CD4-positive, alpha-beta T cell treated with Interleukin-4 for 1 hour (primary cell): ENCODE measurements at places on chromosomes 11 and 22.

DNA sequence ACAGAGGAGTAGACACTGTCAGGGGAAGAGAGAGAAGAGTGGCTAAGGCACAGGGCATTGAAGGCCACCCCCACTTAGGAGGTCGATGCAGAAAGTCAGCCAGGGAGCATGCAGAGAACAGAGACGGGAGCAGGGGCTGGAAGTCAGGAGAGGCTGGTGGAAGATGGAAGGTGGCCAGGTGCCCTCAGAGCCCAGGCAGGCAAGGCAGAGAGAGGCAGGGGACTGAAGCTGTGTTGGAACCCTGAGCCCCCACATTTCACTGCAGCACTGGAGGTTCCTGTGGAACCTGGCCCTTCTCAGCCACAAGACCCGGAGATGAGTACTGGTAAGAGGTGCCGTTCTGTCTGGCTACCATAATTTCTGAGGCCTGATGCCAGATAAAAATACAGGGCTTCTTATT is 238.3 kb upstream of the NCAM1 start:
- DNase-seq = no peak

- no peak for DNase-seq
Measured at GRCh38 chr11:98107736-98108135, 913.0 kb upstream of the CNTN5 start.

- no peak for DNase-seq
Measured at GRCh38 chr11:15379483-15379882, 264.8 kb downstream of the INSC start.

DNA sequence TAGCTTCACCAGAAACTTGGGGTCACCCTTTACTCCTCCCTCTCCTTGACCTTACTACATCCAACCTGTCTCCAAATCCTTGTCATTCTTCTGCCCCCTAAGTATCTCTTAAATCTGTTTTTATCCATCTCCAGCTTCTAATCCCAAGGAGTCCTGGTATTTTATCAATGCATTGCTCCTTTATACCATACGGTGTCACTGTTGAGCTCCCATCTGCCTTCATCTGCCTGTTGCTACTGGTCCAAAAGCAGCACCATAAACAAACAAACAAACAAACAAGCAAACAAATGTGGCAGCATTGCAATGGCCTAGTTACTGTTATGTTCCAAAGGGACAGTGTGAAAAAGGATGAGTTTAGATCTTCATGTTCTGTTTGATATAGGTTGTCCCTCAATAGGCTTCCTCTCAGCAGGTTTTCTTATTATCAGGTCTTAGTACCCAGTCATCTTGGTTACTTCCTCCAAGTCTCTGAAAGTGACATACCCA is 34.2 kb downstream of the DNHD1 start:
- DNase-seq = peak; percentile 61

- no peak for DNase-seq
Measured at GRCh38 chr11:8360086-8360828, 96.6 kb upstream of the LMO1 start.

DNA sequence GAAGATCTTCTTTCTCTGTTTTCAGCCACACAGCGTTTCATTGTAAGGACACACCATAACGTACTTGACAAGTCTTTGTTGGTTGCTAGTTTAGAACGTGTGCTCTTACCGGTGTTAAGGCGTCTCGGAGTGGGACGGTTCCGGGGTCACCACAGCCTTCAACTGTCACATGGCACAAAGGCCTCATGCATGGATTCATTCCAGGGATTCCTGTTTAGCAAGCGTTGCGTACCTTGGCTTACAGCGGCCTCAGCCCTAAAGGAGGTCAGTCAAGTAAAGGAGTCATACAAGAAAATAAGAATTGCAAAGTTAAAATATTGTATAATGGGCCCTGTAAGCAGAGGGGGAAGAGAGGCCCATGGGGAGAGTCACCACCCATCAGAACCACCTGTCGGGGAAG is 2.2 kb upstream of the SCGB1A1 start:
- DNase-seq = no peak

GRCh38 chr11:101686514-101686913 is 102.7 kb upstream of the TRPC6 start:
- no peak for DNase-seq

DNA sequence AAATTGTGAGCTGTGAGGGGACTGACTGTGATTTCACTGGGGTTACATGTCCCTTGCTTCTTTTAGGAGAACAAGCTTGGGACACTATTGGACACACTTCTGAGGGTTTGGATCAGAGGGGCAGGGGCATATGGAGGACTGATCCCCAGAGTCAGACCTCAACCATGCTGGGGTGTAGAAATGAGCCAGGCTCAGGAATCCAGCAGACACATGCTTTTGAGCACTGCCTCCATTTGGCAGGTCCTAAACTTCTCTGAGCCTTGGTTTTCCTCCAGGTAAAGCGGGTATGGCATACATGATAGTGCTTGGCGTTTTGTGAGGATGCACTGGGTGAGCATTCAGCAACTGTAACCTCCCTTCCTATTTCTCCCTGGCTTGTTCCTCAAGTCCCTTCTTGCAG is 74.7 kb downstream of the ADAMTS15 start:
- DNase-seq = no peak

DNA sequence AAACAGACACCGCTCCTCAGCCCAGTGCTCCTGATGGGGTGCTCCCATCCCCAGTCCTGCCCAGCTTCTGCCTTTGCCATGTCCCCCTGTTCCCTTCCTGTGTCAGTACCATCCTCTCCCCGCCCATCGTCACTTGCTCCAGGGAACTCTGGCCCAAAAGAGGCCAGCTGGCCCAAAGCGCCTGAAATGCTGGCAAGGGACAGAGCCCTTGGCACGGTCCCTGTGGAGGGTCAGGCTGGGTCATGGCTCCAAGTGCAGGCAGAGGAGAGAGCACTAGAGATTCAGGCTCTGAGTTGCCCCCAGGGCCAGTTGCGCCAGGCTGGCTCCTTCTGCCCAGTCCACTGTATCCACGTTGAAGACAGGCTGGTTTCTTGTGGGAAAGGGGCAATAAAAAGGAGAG is 8.4 kb upstream of the HDHD5 start:
- DNase-seq = no peak

DNA sequence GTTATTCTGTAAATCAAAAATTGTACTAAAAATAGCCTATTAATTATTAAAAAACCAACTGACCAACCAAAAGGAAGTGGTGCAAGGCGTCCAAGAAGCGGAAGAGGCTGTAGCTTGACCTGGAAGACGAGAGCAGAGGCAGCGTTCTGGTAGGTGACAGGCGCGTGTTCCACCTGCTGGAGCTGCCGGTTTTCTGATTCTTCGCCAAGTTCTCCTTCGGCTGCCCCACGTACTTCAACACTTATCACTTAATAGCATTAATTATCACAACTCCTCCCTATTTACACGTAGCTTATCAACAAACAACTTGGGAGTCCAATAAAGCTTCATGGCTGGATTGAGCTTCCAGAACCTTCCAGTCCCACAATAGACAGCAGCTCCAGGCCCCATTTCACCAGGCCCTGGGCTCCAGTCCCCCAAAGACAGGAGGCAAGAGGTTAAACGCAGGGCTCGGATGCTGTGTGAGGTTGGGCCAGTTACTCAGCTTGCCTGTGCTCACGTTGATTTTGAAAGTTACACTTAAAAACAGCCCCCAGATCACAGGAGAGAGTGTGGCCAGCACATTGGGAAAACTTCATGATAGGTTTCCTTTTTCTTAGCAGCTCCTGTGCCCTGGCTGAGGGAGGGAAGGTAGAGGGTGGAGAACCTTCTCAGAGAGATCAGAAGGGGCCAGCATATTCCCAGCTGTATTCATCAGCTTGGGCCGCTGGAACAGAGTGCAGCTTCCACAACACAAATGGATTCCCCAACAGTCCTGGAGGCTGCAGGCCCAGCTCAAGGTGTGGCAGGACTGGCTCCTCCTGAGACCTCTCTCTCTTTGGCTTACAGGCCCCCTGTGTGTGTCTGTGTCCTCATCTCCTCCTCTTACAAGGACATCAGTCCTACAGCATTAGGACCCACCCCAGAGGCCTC is 54.2 kb upstream of the FGF3 start:
- no peak for DNase-seq

DNA sequence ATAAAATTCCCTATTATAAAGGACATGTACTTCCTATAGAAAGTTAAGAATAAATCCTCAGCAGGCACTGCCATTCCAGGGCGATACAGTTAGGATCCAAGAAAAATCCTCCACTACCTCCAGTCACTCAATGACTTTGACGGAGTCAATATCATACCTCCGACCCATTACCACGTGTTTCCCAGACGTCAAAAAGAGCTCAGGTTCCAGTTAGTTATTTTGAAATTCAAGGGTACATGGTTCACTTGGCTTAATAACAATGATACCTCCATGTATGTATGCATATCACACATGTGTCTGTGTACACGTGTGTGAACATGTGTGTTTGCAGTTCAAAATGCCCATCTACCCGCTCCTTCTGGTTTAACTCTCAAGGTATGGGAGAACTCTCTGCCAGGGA is 189.2 kb downstream of the SHANK2 start:
- no peak for DNase-seq

- no peak for DNase-seq
Measured at GRCh38 chr22:23401111-23401909, 178.8 kb downstream of the IGLL1 start.

DNA sequence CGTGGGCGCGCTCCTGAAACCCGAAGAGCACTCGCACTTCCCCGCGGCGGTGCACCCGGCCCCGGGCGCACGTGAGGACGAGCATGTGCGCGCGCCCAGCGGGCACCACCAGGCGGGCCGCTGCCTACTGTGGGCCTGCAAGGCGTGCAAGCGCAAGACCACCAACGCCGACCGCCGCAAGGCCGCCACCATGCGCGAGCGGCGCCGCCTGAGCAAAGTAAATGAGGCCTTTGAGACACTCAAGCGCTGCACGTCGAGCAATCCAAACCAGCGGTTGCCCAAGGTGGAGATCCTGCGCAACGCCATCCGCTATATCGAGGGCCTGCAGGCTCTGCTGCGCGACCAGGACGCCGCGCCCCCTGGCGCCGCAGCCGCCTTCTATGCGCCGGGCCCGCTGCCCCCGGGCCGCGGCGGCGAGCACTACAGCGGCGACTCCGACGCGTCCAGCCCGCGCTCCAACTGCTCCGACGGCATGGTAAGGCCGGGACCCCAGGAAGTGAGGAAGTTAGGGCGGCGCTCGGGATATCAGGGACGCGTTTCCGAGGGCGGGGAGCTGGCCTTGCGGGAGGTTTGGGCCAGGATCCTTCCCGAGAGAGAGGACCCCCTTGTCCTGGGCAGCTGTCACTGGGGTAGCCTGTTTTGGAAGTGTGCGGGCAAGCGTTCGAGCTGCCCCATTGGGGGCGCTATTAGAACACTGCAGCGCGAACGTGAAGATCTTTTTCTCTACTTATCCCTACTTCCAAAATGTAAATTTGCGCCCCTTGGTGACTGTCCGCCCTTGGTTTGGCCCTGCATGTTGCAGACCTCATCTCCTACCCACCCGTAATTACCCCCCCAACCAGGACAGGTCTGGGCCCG is 796 bp downstream of the MYOD1 start:
- DNase-seq = no peak

- DNase-seq = no peak
Measured at GRCh38 chr11:94788396-94788795, 20.2 kb downstream of the AMOTL1 start.
